ENCODE measurements at places on chromosomes 1 and 21.
A peak's percentile ranks its signal among the peaks of the same experiment; 100 is the strongest.

- DNase-seq, result no peak
Measured at GRCh38 chr1:102861247-102861646, 247.1 kb downstream of the COL11A1 start.

- DNase-seq, result peak; percentile 99
Measured at GRCh38 chr1:193115629-193116227, 6.1 kb upstream of the CDC73 start.

DNA sequence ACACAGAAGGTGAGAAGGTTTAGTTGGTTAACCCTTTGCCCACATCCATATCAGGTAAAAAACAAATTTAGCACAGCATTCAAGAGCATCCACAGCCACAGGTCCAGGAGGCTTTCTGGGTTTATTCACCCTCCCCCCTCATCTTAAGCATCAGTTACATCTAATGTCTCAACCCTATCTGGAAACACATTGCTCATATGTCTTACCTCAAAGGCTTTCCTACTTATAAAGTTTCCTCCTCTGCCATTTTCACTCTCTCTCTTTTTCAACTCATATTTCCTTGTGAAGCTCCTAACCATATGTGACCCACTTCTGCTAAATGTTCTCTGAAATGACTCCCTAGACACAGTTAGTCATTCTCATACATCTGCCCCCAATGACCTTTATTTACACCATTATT, 47.9 kb upstream of the RUNX1 start:
- DNase-seq, result peak; percentile 50

- DNase-seq, result no peak
Measured at GRCh38 chr1:214067853-214068703, 80.3 kb downstream of the PROX1 start.

DNA sequence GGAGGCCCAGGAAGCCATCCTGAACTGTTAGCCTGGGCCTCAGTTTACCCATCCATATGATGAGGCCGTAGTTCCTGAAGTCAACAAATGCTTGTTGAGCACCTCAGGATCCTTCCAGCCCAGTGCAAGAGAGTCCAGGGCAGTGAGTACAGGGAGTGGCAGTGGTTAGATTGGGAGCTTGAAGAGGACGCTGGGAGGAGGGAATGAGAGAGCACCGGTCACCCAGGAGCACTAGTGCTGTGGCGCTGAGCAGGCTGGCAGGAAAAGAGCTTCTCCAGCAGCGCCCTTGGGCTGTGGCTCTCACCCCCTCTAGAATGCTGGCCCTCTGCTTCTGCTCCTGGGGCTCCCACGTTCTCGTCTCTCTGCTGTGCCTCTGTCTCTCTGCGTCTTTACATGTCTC, 10.2 kb upstream of the SSBP3 start:
- DNase-seq, result no peak

DNA sequence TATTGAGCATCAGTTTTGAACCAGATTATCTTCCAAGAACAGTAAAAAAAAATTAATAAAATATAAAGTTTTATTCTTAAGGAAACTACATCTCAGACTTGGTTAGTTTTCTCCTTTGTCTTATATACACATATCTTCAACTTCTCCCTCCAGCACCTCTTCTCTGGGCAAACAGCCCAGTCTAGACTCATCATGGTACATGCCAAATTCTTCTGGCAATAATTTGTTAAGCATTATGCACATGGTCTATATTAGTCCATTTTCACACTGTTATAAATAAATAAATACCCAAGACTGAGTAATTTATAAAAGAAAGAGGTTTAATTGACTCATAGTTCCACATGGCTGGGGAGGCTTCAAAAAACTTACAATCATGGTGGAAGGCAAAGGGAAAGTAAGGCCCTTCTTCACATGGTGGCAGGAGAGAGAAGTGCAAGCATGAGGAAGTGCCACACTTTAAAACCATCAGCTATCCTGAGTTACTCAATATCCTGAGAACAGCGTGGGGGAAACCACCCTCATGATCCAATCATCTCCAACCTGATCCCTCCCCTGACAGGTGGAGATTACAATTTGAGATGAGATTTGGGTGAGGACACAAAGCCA, 108.7 kb upstream of the RNPC3 start:
- DNase-seq, result peak; percentile 40

DNA sequence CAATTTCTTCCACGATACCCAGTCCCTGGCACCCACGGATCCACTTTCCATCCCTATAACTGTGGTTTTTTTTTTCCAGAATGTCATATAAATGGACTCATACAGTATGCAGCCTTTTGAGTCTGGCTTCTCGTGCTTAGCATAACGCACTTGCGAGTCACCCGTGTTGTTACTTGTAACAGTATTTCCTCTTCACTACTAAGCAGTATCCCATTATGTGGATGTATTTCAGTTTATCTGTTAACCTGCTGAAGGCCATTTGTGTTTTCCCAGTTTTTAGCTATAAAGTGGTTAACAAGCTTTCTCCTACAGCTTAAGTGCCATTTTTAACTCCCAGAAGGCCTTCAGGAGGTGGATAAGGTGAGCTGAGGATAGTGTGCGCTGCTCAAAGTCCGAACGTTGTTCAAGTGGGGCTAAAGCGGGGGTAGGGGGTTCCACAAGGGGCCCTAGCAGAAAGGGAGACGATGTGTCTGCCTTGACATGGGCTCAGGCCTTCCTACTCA, 829 bp downstream of the ADAR start:
- DNase-seq, result peak; percentile 58

DNA sequence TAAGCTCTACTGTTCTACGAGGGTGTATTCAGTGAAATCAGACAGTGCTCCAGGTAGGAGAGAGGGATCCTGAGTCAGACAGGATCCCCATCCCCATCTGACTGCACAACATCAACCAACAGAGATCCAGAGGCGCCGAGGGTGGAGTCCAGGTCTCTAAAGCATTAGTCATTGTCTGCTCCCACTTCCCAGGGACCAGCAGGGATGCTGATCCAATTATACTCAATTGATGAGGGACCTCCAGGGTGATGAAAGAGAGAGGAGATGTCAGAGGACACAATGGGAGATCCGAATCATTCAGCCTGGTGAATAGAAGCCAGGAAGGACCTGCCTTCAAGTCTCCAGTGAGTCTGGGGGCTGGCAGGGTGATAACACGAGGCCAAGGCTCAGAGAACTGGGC, 39.5 kb upstream of the STMN1 start:
- DNase-seq, result no peak

- no peak for DNase-seq
Measured at GRCh38 chr1:32886828-32887414, 630 bp downstream of the HPCA start.

- DNase-seq, result no peak
Measured at GRCh38 chr1:191348328-191348727, 809.9 kb upstream of the RGS18 start.

DNA sequence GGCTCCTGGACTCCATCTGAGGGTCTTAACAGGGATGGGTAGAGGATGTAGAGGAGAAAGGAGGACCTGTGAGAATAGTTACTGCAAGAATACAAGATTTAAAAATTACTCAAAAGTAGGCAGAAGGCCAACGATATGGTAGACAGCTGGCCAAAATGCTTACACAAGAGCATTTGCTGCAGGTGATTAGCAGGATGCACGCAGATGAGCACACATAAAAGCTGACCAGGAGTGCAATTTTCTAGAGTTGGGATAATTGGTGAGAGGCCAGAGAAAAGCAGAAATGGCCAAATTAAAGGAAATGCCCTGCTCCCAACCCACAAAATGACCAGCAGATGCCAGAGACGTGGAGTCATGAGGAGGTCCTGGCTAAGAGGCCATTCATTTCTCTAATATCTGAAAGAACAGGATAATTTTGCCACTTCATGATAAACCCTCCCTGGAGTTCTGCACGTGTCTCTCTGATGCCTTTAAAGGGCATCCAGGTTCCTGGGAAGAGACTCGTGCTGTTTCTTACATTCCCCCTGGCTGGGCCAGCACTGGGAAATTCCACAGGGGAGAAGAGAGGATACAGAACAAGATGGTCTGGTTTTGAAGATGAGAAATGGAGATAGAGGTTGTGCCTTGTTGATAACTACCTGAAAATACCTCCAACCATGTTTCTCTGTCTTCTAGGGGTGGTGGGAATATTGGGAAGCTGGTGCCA, 62.3 kb upstream of the KCNA3 start:
- no peak for DNase-seq

- peak; percentile 45 for DNase-seq
Measured at GRCh38 chr1:91555074-91555730, 54.6 kb downstream of the CDC7 start.

DNA sequence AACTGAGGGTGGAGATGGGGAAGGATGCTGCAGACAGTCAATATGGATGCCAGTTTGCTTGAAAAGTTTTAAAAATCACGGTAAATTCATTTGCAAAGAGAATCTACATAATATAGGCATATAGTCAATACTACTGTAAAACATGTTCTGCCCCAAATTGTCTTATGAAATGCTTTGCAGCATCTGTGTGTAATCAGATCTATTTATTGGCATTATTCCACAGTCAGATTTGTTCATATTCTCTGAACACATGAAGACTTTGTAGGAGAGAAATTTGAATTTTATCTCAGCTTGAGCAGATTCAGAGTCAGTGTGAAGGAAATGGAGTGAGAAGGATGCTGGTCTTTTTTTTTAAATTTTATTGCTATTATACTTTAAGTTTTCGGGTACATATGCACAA, 88.5 kb downstream of the PLPPR4 start:
- DNase-seq, result no peak

DNA sequence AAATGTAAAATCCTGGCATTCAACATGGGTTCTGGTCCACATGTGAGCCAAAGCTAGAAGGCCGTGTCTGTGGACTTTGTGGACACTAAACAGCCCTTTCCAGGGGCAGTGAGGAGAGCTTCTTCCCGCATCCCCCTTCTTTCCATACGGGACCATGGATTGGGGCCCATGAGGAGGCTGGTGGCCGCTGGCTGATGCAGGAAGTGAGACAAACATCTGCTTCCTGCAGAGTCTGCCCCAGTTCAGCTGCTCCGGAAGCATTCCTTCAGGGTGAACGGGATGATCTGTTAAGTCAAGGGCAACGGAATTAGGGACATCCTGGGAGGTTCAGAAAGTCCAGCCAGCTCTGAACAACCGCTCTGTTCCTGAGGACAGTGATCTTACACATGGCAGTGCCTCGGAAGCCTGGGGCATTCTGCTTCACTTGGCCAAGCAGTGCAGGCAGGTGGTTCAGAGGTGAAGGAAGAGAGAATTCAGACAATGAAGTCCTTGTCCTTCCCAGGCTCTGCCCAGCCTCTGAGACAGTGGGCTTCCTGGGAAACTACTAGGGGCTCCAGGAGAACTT, 1.5 kb downstream of the CA6 start:
- DNase-seq, result no peak

GRCh38 chr1:232776526-232777106, 28.6 kb upstream of the MAP10 start:
- no peak for DNase-seq

DNA sequence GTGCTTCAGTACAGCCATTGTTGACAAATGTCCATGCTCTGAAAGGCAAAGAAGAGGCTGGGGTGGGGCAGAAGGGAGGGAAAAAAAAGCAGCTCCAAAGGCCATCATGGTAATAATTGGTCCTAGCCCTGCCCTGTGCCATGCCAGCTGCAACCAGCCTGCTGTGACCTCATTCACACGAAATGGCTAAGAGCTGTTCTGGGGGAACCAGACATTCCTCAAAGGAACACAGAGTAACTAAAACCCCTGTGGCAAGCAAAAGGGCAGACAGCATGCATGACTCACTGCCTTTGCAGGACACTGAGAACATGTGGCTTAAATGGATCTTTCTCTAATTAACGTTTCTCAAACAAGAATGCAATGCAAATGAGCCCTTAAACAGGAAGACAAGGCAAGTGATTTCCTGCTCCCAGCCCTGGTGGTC, 42.3 kb downstream of the STYXL2 start:
- peak; percentile 83 for DNase-seq

DNA sequence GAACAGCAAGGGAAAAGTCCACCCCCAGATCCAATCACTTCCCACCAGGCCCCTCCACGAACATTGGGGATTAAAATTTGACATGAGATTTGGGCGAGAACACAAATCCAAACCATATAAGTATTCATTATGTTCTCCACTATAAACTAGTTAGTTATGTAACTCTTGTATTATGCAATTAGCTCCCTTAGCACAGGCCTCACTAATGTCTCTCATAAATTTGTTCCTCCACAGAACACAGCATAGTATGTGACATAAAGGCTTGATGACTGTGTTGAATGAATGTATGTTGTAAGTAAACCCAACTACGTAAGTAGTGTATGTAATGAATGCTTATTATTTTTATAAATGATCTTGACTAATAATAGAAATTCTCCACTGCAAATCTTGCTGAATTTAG, 223.3 kb upstream of the ZRANB2 start:
- no peak for DNase-seq

- DNase-seq, result no peak
Measured at GRCh38 chr1:157047062-157047410, 1.5 kb upstream of the ARHGEF11 start.

- DNase-seq, result no peak
Measured at GRCh38 chr1:153963850-153964331, 554 bp upstream of the SLC39A1 start.

GRCh38 chr1:107793896-107794453, 171.0 kb downstream of the VAV3 start:
- no peak for DNase-seq

- no peak for DNase-seq
Measured at GRCh38 chr1:199976496-199977144, 50.9 kb upstream of the NR5A2 start.

- peak; percentile 94 for DNase-seq
Measured at GRCh38 chr1:184803180-184803492, 48.5 kb upstream of the EDEM3 start.

Data from fibroblast of mammary gland (primary cell).